Vagina (tissue), 2 donors: ENCODE measurements at places on chromosomes 2 and 18.

DNA sequence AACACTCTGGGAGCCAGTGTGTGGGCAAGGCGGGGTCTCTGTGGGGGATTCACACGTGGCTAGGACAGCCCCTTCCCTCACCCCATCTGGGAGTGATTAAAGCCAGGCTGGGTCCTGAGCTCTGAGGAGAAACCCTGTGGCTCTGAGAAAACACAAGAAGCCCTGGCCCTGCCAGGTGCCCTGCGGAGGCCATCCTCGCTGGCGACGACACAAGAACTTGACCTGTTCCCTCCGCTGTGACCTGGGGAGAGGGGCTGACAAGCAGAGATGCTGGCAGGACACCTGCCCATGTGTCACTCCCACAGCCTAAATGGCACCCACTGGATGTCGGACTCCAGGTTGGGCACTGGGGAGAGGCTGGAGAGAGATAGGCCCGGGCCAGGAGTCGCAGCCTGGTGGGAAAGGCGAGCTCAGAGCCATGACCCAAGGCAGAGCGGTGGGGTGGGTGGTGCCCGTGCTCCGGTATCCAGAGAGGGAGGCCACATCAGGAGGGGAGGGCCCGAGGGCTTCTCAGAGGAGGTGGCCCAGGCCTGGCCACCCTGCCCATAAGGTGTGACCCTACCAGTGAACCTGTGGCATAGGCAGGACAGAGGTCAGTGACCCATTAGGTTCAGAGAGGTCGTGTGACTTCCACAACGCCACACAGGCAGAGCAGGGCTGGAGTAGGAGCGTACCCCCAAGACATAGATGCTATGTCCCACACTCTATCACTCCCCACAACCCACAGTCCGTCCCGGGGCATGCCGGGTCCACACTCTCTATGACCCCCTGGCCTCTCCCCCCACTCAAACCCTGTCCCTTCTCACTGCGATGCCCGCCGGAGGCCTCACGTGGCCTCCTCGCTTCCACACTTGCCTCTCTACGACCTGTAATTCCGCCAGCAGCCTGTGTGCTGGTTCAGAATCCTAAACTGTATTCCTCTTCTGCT, 59.4 kb upstream of the HPCAL1 start:
- no peak for DNase-seq

GRCh38 chr2:213067888-213068287, 83.5 kb downstream of the IKZF2 start:
- DNase-seq, result no peak

DNA sequence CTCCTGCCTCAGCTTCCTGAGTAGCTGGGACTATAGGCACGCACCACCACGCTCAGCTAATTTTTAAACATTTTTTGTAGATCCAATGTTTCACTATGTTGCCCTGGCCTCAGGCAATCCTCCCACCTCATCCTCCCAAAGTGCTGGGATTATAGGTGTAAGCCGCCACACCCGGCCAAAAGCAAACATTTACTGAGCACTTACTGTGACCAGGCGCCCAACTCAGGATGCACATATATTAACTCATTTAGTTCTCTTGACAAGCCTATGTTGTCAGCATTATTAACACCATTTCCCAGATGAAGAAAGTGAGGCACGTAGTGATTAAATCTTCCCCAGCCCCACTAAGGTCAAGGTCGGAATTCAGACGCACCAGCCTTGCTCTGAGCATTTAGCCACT, 41.1 kb downstream of the TMEM37 start:
- no peak for DNase-seq

DNA sequence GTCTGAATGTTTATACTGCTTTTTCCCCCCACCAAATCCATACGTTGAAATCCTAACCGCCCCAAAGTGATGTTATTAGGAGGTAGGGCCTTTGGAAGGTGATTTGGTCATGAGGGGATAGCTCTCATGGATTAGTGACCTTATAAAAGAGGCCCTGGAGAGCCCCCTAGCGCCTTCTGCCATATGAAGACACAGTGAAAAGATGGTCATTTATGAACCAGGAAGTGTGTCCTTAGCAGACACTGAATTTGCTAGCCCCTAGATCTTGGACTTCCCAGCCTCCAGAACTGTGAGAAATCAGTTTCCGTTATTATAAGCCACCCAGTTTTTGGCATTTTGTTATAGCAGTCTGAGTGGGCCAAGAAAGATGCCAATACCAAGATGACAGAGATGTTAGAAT, 7.2 kb upstream of the TSN start:
- no peak for DNase-seq

DNA sequence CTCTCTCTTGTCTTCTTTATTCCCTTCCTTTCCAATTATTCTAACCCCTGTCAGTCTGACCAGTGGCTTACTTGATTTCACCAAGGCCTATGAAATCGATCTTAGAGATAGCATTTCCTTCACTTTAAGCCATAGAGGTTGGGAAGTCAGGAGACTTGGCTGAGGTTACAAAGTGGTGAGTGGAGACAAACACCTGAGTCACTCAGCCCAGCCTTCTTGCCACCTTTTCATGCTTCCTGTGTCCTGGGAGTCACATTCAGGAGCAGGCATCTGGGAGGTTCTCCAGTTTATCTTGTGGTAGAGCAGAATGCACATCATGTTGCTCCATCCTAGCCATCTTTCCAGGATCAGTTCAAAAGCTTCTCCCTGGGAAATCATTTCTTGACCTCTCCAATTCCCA, 59.1 kb downstream of the VSNL1 start:
- no peak for DNase-seq

GRCh38 chr2:234412726-234413125, 84.2 kb downstream of the ARL4C start:
- DNase-seq, result no peak

- no peak for DNase-seq
These were observed 159.1 kb upstream of the PIEZO2 start for GRCh38 chr18:11308499-11308898.

GRCh38 chr18:78751664-78752063, 228.0 kb upstream of the SALL3 start:
- DNase-seq, result no peak

- DNase-seq, result no peak
These were observed 21.4 kb downstream of the DRC1 start for GRCh38 chr2:26422947-26423629.

DNA sequence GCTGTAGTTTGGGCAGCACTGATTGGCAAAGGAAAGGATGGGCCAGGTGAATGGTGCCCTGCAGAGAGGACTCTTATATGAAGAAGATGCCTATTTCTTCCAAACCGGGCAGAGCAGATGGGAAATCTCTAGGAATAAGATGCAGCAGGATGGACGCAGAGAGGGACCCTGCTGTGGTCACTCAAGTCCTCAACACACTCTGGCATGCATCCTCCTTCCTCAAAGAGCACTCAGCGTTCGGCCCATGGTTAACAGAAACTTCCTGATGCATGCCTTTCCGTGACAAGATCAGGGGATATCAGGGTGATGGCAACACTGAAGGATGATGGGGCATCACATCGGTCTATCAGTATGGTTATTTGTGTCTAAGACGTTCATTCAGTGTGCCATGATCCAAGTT, 232.7 kb downstream of the TTC32 start:
- no peak for DNase-seq

- no peak for DNase-seq
These were observed 24.1 kb upstream of the RBMS1 start for GRCh38 chr2:160517731-160518130.

DNA sequence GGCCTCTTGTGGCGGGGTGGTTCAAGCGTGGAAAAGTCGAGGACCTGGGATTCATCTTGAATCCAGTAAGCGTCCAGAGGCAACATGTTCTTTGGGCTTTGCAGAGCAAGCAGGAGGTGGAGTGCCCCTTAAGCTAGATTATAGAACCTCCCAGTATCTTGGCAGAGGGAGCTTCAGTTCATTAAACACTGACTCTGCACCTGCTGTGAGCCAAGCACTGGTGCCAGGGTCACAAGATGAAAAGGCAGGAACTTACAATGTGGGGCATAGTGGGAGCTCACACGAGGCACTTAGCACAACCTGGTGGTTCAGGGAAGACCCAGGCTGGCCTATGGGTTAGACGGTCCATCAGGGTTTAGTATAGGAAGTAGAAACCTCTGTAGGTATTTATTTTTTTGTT, 7.4 kb upstream of the FZD5 start:
- no peak for DNase-seq

GRCh38 chr2:183035954-183036669, 2.1 kb downstream of the NCKAP1 start:
- no peak for DNase-seq

DNA sequence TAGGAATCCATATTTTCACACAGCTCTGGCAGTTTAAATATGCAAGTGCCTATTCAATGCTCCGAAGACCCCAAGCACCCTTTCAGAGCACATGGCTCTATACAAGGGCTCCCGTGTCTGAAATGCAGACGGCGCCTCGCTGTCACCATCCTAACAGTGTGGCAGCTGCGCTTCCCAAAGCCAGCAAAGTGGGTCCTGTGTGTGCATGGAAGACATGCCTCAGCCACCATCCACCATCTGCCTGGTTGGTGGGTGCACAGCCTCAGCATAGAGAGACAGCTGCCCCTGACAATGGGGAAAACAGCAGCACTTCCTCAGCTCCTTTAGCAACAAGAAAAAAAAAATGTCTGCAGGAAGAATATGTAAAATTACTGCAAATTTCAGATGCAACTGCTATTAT, 218.1 kb downstream of the SP3 start:
- DNase-seq, result no peak

- no peak for DNase-seq
These were observed 204.0 kb downstream of the CYRIA start for GRCh38 chr2:16461672-16462071.

- no peak for DNase-seq
These were observed 115.1 kb downstream of the CMPK2 start for GRCh38 chr2:6750411-6751158.

DNA sequence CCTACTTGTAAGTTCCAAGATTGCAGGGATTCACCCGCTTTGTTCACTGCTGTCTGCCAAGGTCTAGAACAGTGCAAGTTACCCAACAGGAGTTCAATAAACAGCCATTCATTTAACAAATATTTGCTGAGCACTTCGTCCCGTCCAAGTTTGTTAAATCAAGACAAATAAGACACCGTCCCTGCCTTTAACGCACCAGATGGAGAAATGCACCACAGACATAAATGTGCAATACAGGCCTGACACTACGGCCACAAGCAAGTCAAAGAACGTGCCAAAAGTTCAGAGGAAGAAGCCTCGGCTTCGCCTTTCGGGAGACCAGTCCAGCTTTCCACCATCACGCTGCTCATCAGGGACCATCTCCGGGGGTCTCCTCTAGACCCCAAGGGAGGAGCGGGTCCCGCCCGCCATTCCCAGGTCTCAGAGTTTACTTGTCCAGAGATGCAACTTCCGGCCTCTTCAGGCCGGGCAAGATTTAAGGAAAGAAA, 429 bp downstream of the C2orf76 start:
- peak; percentile 93 for DNase-seq

DNA sequence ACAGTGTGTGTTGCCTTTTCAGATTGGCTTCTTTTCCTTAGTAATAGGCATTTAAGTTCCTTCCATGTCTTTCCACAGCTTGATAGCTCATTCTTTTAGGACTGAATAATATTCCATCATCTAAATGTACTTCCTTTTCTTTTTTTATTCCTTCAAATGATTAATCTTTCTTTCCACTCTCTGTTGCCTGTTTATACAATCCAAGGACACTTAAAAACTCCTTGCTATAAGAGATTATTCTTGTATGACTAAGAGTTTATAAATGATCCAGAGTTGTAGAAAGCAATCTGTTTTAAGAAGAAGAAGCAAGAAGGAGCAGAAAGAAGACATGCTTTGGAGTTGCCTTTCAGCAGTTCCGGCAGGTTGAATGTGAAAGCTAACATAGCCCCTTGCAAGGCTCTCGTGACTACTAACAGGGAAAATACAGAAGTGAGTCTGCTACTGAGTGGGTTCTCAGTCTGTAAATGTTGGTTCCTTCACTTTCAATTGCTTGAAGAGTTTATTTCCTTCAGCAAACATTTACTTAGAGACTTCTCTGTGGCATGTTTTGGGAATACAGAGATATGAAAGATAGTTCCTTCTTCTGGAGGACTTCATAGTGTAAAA, 123.0 kb downstream of the PMAIP1 start:
- no peak for DNase-seq

GRCh38 chr18:10736984-10737383, 211.2 kb downstream of the NAPG start:
- DNase-seq, result no peak

- DNase-seq, result no peak
These were observed 21.8 kb upstream of the SERPINE2 start for GRCh38 chr2:224060783-224061482.

DNA sequence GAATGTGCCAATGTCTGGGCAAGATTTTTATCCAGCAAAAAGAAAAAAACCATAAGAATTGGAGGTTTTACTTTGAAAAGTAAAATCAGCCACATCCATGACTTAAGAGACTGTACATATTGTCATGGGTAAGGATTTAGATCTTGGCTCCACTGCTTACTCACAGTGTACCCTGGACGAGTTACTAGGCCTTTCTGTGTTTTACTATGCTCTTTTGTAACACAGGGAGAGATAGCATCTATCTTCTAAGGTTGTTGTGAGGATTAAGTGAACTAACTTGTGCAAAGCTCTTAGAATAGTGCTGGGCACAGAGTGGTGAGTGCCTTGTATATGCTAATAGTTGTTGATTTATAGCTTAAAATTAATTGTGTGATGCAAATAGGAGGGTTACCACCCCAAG, 255.9 kb downstream of the NEDD4L start:
- no peak for DNase-seq

DNA sequence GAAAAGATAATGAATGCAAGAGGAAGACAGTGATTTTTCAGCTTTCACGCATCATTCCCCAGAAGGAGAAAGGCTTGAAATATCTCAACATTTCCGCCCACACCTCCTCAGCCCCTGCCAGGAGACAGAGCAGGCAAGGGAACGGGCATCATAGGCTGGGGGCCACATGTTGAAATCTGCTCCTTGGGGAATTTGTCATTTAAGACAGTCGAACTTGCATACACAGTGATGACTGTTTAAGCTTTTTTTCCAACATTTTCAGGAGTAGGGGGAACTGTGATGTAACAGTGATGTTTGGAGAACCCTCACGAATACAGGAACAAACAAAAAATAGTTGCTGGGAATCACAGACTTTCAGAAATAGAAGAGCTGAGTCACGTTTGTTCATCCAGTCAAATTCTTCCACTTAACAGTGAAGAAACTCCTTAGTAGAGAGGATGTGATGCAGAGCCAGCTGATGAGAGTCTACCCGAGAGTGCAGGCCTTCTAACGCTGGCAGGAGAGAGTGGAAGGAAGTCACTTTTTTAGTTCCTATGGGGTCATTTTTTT, 266.8 kb downstream of the ALPK2 start:
- DNase-seq, result no peak

DNA sequence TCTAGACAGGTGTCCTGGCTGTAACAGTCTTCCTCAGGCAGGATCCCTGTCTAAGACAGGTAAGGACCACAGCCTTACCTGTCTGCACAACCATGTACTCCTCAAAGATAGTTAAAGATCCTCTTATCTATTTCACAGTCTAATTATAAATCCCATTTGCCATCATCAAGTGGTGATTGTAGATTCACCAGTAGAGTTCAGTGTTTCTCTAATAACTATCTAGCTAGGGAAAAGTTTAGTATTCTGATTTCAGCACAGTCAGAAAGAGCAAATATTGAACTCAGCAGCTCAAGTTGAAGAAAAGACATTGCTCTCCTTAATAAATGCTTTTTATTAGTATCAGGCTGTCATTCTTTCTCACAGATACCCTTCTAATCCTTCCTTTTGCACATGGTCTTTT, 1305.5 kb upstream of the NXPH2 start:
- DNase-seq, result no peak
